NCI-H460 (cell line): ENCODE measurements at places on chromosomes 12 and 14.
A peak's percentile ranks its signal among the peaks of the same experiment; 100 is the strongest.

DNA sequence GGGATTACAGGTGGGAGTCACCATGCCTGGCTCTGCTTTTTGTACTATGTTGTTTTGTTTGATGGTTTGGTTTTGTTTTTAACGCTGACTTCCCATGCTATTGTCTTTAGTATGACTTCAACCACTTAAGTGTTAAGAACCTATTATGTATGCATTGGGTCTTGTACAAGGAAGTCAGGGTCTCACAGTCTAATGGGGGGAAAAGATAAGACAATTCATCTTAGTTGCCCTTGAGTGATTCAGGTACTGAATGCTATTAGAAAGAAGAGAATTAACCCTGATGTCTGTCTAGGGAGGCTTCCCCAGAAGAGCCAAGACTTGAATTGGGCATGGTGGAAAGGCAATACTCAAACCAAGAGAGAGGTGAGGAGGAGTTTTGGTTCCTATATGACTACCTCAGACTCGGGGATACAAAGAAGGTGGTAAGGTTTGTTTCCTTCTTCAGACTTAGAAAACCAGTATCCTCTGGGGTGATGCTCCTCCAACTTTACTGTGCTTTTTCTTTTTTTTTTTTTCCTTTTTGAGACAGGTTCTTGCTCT, 64.6 kb downstream of the SUSD6 start:
- DNase-seq, result no peak

DNA sequence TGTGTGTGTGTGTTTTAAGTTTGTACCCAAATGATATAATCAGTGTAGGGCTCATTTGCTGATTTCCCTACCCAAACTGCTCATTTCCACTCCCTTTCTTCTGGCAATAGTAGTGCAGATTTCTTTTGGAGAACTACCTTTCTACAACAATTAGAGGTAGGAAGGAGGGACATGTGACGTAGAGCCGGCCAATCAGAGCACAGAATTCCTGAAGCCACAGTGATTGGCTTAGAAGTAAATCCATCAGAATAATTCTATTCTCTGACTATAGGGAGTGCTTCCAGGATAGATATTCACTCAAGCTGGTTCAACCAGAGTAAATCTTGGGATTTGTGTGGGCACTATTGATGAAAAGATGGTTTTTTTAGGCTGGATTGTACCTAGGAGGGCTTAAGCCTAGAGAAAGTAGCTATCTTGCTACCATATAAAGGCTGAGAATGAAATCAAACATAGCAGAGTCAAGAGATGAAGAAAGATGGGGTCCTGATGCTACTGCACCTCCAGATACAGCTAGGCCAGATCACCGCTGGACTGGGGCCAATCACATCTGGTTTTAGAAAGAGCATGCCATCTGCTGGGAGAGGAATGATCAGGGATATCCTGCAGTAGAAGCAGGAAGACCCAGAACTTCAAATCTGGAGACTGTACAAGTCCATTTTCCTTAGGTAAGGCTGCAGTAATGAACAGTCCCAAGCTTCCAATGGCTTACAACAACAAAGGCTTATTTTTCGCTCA, 54.1 kb upstream of the NUAK1 start:
- no peak for DNase-seq

- DNase-seq, result no peak
Observed at GRCh38 chr12:96361074-96361473, 39.2 kb downstream of the CDK17 start.

GRCh38 chr12:56157201-56158028, 744 bp upstream of the MYL6 start:
- peak; percentile 54 for DNase-seq
